ENCODE measurements at places on chromosomes 5 and 9. TPM values are rescaled to one million over a fixed set of nuclear protein-coding genes. Genes with fewer than 3 reads are reported as not detected.

The TNFAIP8 gene
- 18.0 TPM for total RNA-seq

DNA sequence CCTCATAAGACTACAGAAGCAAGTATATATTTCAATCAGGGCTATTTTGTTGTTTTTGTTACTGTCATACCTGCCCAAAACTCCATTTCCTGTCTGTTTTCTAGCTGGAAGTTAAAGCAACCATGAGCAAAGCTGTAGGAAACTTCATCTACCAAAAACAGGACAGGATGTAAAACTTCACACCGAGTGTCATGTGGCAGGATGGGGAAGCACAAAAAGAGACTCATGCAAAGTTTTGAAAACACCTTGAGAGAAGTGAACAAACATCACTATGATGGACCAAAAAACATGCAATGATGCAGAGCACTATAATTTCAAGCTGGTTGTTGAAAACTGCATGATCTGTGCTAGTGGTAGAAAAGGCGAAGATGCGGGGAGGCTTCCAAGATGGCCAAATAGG, 6.3 kb upstream of the GZMA start:
- no peak for DNase-seq

GRCh38 chr5:71706906-71707305, 12.2 kb upstream of the CARTPT start:
- DNase-seq: no peak

- no peak for DNase-seq
These were observed 10.9 kb downstream of the IGIP start for GRCh38 chr5:140136624-140137023.

GRCh38 chr5:59322058-59322457, 571.5 kb downstream of the PDE4D start:
- DNase-seq: no peak

- DNase-seq: peak; percentile 51
These were observed 11.5 kb downstream of the PRRC2B start for GRCh38 chr9:131405428-131405827.

The PCDHB11 gene
- total RNA-seq: 2.0 TPM

DNA sequence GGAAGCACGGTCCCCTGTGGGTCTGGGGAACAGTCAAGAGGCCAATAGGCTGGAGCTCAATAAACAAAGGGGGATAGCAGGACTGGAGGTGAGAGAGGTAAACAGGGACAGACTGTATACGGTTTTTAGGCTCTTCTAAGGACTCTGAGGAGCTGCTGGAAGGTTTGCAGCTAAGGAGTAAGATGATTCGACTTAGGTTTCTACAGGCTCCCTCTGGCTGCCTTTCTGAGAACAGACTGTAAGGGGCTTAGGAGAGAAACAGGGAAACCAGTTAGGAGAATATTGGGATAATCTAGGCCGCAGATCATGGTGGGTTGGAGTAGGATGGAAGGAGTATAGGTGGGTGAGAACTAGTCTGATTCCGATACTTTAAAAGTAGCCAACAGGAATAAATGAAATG, 10.4 kb downstream of the CDK5RAP2 start:
- DNase-seq: no peak

DNA sequence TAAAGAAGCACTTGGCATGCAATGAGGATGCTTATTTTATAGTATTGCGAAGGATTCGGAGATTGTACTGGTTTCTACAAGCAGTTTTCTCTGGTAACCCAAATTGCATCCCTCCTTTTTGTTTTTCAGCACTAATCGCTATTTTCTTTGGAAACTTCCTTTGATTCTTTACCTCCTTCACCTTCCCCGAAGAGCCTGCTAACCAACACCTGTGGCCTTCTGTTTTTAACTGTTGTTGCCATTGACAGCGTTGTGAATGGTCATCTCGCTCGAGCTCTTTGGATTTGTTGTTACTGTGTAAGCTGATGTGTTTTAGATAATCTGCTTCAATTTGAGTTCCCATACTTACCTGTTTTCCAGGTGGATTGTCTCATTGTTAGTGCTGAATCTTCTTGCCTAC, 1.1 kb downstream of the CNOT6 start:
- no peak for DNase-seq

- no peak for DNase-seq
These were observed 76.1 kb downstream of the ARRDC3 start for GRCh38 chr5:91307048-91307447.

GRCh38 chr9:25917731-25918362, 239.6 kb upstream of the TUSC1 start:
- peak; percentile 13 for DNase-seq

The PFN3 gene
- not detected for total RNA-seq

GRCh38 chr9:27344776-27345175, 47.8 kb upstream of the EQTN start:
- DNase-seq: no peak

DNA sequence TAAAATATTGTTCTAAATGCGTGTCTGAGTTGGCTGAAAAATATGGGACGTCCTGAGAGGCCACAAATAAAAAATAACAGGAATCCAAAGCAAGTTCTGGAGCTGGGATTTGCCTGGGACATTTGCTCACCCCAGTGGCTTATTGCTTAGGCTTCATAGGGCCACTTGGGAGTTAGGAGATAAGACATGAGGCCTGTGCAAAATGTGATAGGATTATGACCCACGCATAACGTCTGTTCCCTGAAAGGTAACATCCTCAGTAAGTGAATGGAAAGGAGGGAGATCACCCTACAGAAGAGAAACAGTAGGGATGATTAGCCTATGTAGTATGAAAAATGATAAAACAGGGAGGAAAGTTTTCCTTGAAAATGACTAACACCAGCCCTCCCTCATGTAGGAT, 269.4 kb downstream of the EPB41L4A start:
- DNase-seq: no peak

DNA sequence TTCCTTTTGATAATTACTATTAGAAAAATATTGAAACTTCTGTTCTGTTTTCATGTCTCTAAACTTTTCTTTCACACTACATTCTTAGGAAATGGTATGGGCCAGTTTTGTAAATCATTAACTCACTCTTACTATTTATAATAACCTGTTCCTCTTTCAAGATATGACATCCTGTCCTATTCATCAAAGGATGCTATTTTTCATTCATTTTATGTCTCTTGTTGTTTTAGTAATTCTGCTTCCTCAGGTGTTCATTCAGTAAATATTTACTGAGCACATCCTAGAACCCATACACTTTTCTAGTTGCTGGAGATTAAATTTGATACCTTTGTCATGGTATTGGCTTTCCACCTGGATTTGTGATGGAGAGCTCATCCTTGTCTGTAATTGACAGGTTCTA, 58.0 kb downstream of the GDA start:
- DNase-seq: no peak

GRCh38 chr5:148794729-148795561, 31.5 kb upstream of the ADRB2 start:
- DNase-seq: peak; percentile 41

DNA sequence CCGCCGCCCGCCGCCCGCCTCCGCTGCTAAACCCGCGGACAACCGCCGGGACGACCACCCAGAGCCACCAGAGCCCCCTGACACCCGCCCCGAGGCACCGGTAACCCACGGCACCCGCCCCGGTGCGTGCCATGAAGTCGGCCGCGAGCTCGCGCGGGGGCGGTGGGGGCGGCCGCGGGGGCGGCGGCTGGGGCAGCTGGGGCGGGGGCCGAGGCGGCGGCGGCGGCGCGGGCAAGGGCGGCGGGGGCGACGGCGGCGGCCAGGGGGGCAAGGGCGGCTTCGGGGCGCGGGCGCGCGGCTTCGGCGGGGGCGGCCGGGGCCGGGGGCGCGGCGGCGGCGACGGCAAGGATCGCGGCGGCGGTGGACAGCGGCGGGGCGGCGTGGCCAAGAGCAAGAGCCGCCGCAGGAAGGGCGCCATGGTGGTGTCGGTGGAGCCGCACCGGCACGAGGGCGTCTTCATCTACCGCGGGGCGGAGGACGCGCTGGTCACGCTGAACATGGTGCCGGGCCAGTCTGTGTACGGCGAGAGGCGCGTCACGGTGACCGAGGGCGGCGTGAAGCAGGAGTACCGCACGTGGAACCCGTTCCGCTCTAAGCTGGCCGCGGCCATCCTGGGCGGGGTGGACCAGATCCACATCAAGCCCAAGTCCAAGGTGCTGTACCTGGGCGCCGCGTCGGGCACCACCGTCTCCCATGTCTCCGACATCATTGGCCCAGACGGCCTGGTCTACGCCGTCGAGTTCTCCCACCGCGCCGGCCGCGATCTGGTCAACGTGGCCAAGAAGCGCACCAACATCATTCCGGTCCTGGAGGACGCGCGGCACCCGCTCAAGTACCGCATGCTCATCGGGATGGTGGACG, 499 bp downstream of the FBLL1 start:
- no peak for DNase-seq

The ZMAT2 gene
- total RNA-seq: 100 TPM

The SLC34A1 gene
- 0.05 TPM for total RNA-seq

The COL23A1 gene
- total RNA-seq: not detected

GRCh38 chr9:111897601-111898137, 1.1 kb downstream of the UGCG start:
- peak; percentile 28 for DNase-seq

DNA sequence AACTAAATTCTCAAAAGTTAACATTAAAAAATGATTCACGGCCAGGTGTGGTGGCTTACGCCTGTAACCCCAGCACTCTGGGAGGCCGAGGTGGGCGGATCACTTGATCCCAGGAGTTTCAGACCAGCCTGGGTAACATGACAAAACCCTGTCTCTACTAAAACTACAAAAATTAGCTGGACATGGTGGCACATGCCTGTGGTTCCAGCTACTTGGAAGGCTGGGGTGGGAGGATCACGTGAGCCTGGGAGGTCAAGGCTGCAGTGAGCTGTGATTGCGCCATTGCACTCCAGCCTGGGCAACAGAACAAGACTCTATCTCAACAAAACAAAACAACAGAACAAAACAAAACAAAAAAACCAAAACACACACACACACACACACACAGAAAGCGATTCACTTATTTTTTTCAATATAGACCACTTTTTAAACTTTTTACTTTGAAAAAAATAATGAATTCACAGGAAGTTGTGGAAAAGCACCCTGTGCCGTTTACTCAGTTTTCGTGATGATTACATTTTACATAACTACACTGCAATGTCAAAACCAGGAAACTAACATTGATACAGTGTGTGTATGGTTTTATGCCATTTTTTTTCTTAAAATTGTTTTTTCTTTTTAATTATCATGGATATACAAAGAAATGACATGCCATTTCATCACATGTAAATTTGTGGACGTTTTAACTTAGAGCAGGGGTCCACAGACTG, 73.7 kb downstream of the TENT4A start:
- no peak for DNase-seq

The OXCT1 gene
- 29.0 TPM for total RNA-seq

- DNase-seq: no peak
These were observed 4.8 kb upstream of the TEX10 start for GRCh38 chr9:100357501-100357900.

DNA sequence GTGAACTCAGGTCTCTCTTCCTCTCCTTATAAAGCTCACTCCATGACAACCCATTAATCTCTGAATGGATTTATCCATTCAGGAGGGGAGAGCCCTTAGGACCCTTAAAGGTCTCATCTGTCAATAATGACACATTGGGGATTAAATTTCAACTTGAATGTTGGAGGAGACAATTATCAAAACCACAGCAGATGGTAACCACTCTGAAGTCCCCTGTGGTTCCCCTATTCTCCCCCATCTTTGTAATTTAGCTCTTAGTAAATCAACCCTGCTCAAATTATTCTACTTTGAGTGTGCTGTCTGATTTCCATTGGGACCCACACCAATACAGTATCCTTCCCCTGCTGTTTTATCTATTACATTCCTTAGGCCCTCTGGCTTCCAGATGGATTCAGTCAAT, 72.0 kb upstream of the RAI14 start:
- DNase-seq: no peak

The GADD45G gene
- total RNA-seq: 10.2 TPM

The PDE6A gene
- total RNA-seq: 0.41 TPM

- no peak for DNase-seq
These were observed 110.2 kb upstream of the FGF10 start for GRCh38 chr5:44499381-44499780.

- peak; percentile 78 for DNase-seq
These were observed 42.3 kb downstream of the JADE2 start for GRCh38 chr5:134567641-134568336.

DNA sequence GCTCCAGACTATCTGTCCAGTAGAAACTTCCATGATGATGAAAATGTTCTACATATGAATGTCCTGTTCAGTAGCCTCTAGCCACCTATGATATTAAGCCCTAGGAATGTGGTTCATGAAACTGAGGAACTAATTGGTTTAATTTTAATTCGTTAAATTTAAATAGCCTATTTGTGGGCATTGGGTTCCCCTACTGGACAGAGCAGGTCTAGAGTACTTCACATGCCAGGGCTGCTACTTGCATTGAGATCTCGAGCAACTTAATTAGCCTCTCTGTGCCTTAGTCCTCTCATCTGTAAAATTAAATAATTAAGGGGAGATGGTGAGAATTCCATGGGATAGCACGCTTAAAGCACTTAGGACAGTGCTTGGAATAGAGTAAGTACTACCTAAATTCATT, 160.0 kb downstream of the PAPPA start:
- no peak for DNase-seq

- DNase-seq: no peak
These were observed 141.2 kb upstream of the SLC28A3 start for GRCh38 chr9:84481636-84482218.

- DNase-seq: no peak
These were observed 40.7 kb downstream of the KIAA0825 start for GRCh38 chr5:94577466-94578245.

The TNIP1 gene
- 125 TPM for total RNA-seq

The ZNF618 gene
- total RNA-seq: 3.4 TPM

GRCh38 chr5:156560002-156560401, 233.0 kb downstream of the SGCD start:
- DNase-seq: no peak

The SGTB gene
- 20.2 TPM for total RNA-seq

- no peak for DNase-seq
These were observed 281.1 kb upstream of the ANKRD55 start for GRCh38 chr5:56514245-56514644.

The SLC6A7 gene
- not detected for total RNA-seq

All from A172 (cell line).